ENCODE measurements at places on chromosomes 1 and 21.

GRCh38 chr1:85321237-85321964, 45.0 kb upstream of the BCL10 start:
- DNase-seq, result no peak

- no peak for DNase-seq
Measured at GRCh38 chr1:91502672-91503184, 2.1 kb downstream of the CDC7 start.

GRCh38 chr1:209768354-209768774, 12.5 kb downstream of the TRAF3IP3 start:
- peak; percentile 86 for DNase-seq

DNA sequence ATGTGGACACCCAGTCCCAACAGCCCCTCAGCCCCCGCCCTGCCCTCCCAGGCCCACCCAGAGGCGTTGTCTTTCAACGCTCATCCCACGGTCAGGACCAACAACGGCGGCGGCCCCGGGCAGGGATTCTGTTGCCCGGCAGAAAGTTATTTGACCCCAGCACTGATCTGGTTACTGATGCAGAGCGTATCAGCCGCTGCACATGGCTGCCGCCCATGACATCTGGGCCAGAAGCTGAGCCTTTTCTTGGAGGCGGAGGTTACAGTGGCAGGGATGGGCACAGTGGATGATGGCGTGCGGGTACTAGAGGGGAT, 127.1 kb upstream of the ARHGEF16 start:
- no peak for DNase-seq

GRCh38 chr1:201262963-201263608, 20.2 kb upstream of the PKP1 start:
- no peak for DNase-seq

GRCh38 chr1:61647142-61647541, 77.8 kb downstream of the TM2D1 start:
- no peak for DNase-seq

DNA sequence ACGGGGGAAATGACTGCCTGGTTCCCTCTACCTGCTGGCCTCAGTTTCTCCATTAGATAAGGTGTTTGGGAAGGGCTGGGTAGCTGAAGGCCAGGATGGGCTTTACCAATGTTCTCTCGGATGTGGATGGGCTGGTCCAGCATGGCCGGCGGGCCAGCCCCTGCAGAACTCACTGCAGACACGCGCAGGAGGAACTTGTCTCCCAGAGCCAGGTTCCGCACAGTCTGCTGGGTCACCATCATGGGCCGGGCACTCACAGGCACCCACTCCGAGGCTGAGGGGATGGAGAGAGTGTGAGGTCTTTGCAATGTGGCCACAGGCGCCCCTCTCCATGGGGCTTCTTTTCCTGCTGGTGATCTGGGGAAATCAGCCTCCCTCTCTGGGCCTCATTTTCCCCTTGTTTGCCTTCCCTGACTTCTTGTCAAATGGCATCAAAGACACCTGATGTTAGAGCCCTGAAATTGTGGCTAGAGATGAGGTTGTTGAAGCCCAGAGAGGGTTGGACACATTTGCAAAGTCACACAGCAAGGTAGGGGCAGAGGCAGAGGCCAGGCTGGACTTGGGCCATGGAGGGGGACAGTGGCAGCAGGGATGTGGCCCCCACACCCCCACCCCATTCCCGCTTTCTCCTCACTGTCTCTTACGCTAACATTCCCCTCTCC, 1.2 kb downstream of the MYBPH start:
- DNase-seq, result no peak

DNA sequence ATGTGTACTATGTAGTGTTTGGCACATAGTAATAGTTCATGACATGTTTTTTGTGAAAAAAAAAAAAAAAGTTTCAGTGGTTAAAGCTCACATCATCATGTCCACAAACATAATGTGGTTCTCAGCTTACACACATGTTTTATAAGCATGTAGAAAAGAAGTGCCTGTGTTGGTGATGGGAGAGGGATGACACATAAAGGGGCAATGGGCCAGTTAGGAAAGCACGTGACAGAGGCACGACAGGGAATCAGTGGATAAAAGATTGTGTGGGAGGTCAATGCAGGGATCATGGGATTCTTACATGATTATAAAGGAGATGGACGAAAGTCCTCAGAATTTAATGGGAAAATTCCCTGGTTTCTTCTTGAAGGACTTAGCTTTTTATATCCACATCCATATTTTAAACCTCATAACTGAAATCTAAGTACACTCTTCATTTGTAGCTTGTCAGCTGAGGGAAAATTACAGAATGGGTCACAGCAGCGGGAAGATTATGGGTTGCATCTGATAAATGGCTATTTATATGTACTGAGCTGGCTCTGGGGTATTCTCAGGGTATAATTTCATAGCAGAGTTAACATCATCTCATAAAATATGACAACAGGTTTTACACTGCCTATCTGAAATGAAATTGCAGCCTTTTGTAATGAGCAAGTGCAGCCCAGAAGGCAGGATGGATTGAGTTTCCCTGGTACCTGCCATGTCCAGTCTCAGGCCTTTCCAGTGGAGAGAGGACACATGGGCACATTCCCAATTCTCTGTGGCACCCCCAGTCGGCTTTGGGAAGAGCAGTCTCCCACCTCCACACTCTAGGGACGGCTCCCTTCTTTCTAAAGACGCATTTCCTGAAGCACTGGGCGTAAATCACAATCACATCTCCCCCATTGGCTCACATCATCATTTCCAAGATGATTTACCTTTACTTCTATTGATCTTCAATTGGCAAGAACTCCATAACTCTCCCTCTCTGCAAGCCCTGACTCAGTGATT, 42.3 kb upstream of the NHLH2 start:
- no peak for DNase-seq

- DNase-seq, result peak; percentile 20
Measured at GRCh38 chr1:212782422-212783154, 9.0 kb downstream of the NSL1 start.

- DNase-seq, result peak; percentile 66
Measured at GRCh38 chr1:205523891-205524793, 19.7 kb downstream of the CDK18 start.

GRCh38 chr1:3834701-3835100, 22.3 kb downstream of the CEP104 start:
- no peak for DNase-seq

GRCh38 chr1:64790832-64791487, 46.1 kb downstream of the RAVER2 start:
- no peak for DNase-seq

GRCh38 chr1:179090923-179091322, 9.1 kb downstream of the TOR3A start:
- no peak for DNase-seq

- no peak for DNase-seq
Measured at GRCh38 chr1:167268347-167268787, 47.7 kb downstream of the POU2F1 start.

DNA sequence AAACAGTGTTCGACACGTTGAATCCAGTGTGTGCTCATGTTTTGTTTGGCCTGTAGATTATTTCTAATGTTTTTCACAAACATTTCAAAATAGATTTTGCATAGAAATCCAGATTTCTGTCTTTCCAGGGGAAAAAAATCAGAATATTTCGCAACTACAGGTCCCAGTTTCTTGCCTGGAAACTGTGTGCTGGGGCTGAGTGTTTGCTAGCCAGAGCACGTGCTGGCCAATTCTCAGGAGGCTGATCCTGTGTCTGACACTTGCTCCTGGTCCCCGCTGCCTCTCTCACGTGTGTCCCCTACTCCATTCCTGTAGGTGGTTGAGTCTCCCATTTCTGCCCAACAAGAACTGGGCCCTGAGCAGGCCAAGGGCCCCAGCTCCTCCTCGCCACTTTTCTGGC, 2.4 kb downstream of the MAB21L3 start:
- no peak for DNase-seq

GRCh38 chr1:244436336-244437085, 15.2 kb downstream of the ADSS2 start:
- DNase-seq, result no peak

GRCh38 chr1:82710091-82710490, 909.4 kb downstream of the ADGRL2 start:
- no peak for DNase-seq

DNA sequence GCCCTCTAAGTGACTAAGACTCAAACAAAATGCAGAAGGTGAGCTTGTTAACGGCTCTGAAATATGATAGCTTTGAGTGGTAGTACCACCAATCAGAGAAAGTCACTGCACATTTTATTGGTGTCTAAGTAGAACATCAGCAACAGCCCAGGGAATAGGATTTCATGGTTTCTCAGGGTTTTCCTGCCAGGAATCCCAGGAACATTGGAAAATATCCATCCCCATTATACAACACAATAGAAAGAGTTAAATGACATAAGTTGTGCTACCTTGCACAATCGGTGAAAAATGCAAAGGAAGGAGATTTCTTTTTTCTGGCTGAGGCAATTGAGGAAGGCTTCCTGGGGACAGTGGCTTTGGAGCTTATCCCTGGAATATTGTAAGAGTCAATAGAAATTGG, 283.1 kb downstream of the HLX start:
- DNase-seq, result no peak

GRCh38 chr1:15354580-15354965, 55.1 kb upstream of the EFHD2 start:
- no peak for DNase-seq

DNA sequence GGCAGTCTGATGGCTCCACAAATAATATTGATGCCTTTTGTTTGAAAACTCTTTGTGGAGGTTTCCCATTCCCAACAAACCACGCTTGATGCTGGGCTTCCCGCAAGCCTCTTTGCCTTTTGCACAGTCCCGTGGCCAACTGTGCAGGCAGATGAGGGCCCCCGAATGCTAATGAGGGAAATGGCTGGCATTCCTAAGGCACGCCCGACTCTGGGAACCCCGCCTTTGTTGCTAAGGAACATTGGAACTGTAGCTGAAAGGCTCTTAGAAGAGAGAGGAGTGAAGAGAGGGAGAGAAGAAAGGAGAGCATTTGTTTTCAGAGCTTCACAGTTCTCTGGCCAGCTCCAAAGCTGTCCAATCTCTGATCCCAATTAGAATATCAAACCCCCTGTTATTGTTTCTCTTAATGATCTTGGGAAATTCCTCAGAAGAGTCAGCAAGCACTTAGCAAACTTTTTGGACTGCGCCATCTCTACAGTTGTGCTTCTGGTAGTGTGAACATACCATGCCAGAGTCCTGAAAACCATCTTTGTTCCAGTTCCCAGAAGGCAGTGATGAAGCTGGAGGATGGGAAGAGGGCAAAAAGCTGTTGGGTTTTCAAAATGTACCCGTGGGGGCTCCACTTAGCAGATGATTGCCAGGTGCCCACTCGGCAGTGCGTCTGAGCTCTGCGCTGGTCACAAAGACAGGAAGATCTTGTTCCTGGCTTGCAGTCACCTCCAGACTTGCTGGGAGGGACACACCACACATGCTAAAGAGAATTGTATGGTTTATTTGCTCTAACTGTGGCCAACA, 60.1 kb upstream of the CYP2J2 start:
- no peak for DNase-seq

- no peak for DNase-seq
Measured at GRCh38 chr1:79554688-79555087, 548.2 kb upstream of the ADGRL4 start.

- DNase-seq, result no peak
Measured at GRCh38 chr1:169859001-169859400, 34.7 kb downstream of the SCYL3 start.

DNA sequence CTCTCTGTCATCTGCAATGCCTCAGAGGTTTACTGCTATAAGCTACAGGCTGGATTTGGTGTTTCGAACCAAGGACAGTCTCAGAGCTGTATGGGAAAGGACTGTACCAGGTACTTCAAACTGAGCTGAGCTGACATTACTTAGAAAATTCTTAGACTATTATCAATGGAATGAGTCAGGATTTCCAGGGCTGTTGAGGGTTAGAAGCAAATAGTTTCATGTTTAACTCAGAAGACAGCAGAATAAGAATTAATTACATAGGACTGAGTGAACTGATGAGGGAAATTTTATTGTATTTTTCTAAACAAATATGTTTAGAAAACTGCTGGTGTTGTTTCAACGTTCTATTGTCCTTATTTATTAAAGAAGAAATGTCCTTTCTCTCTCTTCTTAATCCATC, 74.3 kb upstream of the CAPZB start:
- no peak for DNase-seq

DNA sequence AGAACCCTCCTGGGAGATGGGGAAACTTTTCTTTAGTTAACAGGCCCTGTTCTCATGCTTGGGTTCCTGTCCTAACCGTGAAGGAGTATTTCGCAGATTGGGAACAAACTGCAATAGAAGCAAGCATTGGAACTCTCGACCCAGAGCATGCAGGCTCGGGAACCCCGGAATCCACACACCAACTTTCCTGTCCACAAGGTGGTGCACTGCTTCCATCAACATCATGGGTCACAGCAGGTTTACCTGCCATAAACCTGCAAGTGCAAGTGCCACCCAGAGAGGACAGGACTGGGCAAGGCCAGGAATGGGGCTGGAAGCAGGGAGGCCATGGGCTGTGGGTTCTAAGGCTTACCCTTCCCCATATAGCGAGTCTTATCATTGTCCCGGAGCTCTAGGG, 6.9 kb downstream of the ENO1 start:
- DNase-seq, result no peak

GRCh38 chr1:153769221-153769620, 6.0 kb upstream of the SLC27A3 start:
- DNase-seq, result no peak

- no peak for DNase-seq
Measured at GRCh38 chr1:6597777-6598131, 4.9 kb downstream of the KLHL21 start.

DNA sequence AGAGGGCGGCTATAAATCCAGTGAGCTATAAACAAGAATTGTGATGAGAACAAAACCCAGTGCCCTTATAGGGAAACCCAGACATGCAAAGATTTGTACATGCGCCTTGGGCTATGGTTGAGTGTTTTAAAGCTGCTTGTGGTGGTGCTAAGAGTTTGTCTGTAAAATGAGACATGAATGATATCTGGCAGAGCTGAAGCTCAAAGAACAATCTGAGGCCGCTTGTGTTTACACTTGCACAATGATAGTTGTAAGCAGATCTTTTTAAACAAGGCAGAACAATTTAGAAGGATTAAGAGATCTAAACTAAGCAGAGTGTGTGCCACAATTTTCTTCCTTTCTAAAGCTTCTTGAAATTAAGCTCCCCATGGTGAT, 80.4 kb upstream of the ADAMTS5 start:
- DNase-seq, result no peak

GRCh38 chr1:207840380-207840779, 70.5 kb downstream of the CD34 start:
- DNase-seq, result no peak

- DNase-seq, result no peak
Measured at GRCh38 chr1:71364236-71364635, 283.4 kb upstream of the ZRANB2 start.

DNA sequence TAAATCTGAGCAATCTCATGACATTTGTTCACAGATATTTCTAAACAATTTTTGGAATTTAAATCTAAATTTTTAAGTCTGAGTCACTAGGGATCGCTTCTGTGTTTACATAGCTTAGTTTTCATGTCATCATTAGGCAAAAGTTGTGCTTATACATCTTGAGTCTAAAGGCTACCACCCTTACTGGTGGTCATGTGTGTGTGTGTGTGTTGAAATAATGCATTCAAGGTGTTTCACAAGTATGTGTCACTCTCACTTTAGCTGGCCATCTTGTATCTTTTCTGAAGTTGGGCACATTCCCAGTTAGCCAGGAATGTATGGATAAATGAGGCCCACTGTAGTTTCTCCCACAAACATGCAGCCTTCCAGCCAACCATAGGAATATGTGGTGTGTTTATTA, 1162.5 kb upstream of the PRMT6 start:
- DNase-seq, result no peak

Measured in CD4-positive, alpha-beta T cell treated with Interleukin-15 for 4 hours (primary cell).